ENCODE measurements at places on chromosomes 13 and 19.
A peak's percentile ranks its signal among the peaks of the same experiment; 100 is the strongest.

DNA sequence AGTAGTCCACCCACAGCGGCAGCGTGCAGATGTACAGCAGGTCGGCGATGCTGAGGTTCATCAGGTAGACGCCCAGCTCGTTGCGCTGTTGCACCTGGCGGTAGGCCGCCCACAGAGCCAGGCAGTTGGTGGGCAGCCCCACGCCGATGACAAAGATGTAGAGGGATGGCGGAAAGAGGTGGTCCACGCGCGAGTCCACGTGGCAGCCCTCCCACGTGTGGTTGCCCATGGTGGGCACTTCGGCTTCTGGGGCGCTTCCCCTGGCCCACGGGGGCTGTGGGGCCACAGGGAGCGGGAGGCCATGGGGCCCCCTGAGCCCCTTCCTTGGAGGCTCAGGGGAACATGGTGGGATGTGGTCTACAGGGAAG is 7.0 kb upstream of the OPA3 start:
- DNase-seq: no peak

- DNase-seq: no peak
Measured at GRCh38 chr13:104949840-104950740, 1585.4 kb downstream of the EFNB2 start.

- no peak for DNase-seq
Measured at GRCh38 chr19:12607631-12608030, 3.0 kb downstream of the ZNF490 start.

DNA sequence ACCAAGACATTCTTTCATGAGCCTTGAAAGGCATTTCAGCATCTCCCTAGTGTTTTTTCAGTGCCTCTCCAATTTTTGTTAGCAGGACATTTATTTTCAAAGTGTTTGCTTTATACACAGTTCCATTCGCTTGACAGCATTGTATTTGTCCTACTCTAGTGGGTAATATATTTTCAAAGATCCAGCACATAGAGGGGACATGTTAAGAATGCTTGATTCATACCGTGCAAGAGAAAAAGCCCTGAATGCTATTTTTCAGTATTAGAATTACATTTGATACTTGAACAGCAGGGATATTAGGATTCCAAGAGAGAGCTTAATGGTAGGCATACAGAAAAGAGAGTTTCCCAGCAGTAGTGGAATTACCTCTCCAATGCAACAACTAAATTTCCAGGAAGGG is 21.3 kb downstream of the ERICH6B start:
- DNase-seq: no peak

DNA sequence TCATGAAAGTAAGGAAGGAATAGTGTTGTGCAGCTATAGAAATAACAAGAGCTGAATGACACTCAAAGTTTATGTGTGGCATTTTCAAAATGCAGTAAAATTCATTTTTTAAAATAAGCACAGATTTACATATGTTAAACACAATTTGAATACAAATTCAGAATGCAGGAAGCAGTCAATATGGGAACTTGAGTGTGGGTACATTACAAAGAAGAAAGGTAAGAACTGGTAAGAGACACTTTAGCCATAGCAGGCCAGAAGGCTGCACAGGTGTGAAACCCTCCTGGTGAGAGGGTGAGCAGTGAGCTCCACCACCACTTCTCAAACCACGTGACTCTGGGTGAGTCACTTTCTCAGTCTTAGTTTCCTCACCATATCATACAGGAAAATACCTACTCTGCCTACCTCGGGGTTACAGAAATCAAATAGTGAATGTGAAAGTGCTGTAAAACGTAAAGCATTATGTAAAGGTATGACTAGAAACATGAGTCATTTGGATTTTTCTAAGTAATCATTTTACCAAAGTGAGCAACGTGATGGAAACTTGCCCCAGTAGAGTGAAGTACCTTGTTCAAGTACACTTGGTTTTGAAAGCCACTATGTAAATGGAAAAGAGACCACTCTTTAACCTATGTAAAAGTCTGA is 40.5 kb downstream of the USP12 start:
- peak; percentile 83 for DNase-seq

DNA sequence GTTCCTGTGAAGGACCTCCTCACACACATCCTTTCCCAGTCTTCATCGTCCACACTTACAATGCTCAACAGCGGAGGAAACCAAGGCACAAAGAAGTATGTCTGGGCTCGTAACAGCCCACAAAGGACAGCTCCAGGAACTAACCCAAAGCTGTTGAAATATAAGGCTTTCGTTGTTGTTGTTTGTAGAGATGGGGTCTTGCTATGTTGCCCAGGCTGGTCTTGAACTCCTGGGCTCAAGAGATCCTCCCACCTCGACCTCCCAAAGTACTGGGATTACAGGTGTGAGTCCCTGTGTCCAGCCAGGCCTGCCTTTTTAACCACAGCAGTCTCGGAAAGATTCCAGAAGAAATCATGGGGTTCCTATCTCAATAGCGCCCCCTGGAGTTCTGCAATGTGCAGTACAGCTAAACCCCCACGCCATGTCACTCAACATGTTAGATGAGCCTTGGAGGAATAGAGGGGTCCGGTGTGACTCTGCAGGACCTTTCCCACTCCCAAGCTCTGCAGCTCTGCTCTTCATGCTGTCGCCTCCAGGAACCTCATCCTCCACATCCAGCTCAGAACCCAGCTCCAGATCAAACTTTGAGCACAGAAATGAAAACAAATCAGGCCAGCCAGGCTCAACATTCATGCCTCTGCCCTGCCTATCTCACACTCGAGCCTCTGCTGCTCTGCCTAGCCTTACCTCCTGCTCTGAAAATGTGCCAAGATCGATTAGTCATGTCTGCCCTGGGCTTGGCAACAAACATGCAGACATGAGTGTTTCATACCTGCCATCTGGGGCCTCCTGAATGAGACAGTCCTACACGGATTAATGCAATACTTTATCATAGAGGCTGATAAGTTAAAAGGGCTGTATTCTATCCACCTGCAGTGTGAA is 7.5 kb downstream of the PLA2G4C start:
- DNase-seq: peak; percentile 52

- DNase-seq: peak; percentile 83
Measured at GRCh38 chr19:4066682-4067395, at the start of gene ZBTB7A. Gene ZBTB7A (minus strand): TSS chr19:4066899. CDS start chr19:4055232, 11,667 bp downstream.

DNA sequence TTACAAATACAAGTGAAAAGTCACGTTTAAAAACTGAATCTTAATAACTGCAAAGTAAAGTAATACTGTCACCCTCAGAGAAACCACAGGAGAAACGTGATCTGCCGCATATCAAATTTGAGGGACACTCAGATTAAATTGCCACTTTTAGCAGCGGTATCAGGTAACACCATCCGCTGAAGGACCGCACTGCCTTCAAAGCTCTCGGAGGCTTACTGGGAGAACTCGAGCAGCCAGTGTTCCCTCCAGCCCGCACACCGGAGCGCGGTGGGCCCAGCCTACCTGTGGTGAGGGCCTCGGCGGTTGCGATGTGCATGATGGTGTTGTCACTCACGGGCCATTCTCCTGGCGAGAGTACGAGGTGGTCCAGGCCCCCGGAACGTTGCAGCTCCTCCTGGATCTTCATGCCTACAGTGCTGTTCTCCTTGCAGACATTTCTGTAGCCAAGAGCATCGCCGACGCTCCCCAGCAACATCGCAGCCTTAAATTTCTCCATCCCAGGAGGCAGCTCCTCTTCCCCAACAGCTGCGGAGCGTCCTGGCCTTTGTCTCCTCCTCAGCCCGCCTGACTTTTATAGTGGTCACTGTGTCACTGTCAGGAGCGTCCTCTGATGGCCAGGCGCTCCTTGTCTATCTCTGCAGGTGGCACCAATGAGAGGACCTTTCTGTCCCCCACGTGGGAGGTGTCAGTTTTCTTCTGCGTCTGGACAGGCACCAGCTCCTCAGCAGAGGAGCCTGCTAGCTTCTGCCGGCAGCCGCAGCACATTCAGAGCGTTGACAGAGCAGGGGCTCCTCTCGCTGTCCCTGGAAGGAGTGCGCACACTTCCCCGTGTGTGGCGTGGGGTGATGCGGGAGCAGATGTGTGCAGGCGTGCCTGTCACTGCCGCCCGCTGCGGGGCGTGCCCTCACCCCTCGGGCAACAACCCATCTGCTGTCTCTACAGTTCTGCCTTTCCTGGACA is at the start of gene ADPRHL1:
Gene ADPRHL1 (minus strand): TSS at position 547 of the 960 bp plus-strand sequence. CDS start 51 bp downstream, at position 496.
- DNase-seq: no peak

- DNase-seq: peak; percentile 82
Measured at GRCh38 chr13:51584731-51585672, 740 bp downstream of the WDFY2 start.

- DNase-seq: no peak
Measured at GRCh38 chr13:113148407-113148806, 10.0 kb upstream of the PROZ start.

GRCh38 chr19:50318438-50318837 is 10.7 kb downstream of the KCNC3 start:
- no peak for DNase-seq

DNA sequence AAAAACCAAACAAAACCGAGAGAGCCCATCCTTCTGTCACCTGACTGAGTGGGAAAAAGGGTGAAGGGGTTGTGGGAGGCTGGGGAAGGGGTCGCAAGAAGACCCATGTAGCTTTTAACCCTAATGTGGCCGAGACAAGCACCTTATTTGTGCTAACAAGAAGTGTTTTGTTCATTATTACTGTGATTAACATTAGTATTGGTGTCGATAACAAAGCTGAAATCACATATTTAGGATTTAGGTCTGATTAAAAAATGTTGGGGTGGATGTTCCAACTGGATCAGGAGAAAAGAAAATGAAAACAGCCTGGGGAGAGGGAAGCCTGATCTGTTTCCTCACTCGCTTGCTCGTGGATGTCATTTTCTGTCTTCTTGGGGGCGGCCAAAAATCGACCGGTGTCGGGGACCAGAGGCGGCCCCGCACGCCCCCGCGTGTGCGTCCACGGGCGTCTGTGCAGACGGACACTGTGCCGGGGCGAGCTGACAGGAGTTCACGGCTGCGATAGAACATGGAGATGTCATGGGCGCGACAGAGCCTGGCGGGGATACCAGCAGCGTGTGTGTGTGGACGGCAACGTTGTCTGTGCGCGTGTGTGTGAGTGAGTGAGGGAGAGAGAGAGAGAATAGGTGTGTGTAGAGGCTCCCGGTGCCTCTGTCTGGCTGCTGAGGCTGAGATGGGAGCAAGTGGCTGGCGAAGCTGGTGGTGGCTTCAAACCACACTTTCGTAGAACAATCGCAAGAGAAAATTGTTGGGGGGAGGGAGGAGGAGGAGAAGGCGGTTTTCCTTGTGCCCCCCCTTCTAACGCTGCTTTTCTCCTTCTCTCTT is 29.1 kb downstream of the NFIX start:
- no peak for DNase-seq

DNA sequence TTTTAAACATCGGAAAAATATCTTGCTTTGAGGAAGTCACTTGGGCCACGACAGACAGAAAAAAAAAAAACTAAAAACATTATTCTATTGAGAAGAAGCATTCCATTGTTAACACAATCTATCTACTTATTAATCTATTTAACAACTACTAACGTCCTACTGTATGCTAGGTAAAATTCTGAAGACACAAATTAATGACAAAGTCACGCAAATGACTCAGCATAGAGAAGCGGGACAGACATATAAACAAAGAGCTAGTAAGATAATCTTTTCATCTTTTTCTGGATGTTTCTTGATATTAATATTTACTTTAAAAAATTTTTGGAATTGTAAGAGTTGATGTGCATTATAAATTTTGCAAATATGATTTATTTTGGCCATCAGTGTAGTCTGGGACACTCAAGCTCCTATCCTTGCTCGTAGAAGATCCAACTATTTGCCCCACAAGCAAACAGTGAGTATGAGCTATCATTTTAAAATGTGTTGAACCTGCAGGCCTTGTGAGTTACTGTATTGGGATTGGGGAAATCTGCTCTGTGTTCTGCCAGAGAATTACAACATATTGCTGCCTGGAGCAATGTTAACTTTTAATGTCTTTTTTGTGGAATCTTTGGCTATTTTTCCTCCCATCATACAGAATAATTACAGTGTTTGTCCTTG is 109.1 kb downstream of the PCDH9 start:
- DNase-seq: no peak

DNA sequence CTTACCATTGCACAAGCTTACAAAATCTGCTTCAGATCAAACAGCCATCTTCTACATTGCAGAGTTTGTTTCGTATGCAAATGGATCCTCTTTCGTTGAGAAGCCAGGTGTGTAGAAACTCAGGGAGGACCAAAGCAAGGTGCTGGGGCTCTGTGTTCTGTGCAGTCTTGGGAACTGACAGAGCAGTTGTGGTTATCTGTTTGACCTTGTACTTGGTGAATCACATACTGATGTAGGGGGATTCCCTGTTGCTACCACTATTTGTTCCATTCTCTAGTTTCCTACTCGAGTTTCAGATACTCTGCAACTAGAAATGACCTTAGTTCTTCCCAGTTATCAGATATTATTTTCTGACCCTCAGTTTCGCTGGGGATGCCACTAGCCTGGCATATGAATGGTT is 95.2 kb upstream of the CLDN10 start:
- no peak for DNase-seq

DNA sequence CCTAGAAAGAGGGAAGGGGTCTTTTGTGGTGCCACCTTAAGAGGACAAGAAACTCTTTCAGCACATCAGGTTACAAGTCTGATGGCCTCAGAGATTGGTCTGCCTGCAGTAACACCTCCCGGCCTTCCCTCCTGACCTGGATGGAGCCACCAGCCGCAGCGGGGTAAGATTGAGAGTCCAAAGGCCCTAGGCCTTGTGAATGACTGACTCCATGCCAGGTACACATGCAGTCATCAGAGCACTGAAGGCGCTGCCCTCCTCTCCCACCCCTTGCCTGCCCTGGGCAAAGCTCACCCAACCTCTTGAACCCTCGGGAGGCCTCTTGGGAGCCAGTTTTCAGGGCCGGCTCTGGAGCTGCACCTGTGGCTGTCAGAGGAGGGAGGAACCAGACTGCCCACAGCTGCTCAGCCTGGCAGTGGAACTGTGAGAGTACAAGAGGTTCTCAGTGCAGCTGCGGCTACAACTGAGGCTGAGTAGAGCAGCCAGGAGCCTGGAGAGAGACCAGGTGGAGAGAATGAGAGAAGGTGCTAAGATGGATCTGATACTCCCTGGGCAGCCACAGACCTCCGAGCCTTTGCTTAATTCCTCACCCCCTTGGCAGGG is 23.8 kb upstream of the C13orf42 start:
- DNase-seq: no peak

DNA sequence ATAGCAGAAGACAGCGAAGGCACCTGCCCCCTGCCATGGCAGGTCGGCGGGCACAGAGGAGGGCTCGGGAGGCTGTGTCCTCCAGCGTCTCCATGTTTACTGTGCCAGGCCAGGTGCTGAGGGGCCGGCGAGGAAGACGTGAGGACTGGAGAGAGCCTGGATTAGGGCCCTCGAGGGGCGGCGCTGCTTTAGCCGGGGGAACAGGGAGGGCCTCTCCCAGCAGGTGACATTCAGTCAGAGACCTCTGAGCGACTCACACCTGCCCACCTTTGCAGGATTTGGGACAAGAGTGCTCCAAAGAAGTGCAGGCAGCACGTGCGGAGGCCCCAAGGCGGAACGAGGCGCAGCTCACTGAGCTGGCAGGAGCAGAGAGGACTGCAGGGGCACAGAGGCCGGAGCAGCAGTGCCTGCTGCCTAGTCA is 17.6 kb downstream of the KDM4B start:
- DNase-seq: no peak

- DNase-seq: no peak
Measured at GRCh38 chr13:102028868-102029267, 373.0 kb downstream of the FGF14 start.

- DNase-seq: no peak
Measured at GRCh38 chr13:69959046-69959445, 148.6 kb upstream of the ATXN8OS start.

GRCh38 chr19:31377736-31378135 is 28.5 kb upstream of the TSHZ3 start:
- no peak for DNase-seq

All from activated CD4-positive, alpha-beta T cell treated with anti-CD3 and anti-CD28 coated beads, Interleukin-2, amount 10 ng/mL, durations not matched to agents 7 days and 5 days (primary cell).